Brain pericyte (primary cell): ENCODE measurements at places on chromosomes 5 and 9.

GRCh38 chr5:132008163-132008473 lies 3.3 kb downstream of the ACSL6 start:
- DNase-seq = no peak

DNA sequence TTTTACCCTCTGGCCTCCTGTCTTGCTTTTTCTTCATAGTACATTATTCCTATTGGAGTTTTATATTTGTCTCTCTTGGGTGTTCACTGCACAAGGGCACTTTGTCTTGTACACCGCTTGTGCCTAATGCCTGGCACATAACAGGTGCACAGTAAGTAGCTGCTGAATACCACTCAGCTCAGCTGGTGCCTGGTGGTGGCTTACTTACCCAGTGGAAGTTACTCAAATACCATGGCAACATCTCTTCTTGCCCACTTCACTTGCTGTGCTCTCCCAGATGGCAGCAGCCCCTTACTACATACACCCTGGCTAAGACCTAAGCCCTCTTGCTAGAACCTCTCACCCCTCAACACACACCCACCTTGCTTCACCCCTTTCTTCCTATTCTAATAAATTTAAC lies 11.3 kb upstream of the SKP1 start:
- DNase-seq = no peak

DNA sequence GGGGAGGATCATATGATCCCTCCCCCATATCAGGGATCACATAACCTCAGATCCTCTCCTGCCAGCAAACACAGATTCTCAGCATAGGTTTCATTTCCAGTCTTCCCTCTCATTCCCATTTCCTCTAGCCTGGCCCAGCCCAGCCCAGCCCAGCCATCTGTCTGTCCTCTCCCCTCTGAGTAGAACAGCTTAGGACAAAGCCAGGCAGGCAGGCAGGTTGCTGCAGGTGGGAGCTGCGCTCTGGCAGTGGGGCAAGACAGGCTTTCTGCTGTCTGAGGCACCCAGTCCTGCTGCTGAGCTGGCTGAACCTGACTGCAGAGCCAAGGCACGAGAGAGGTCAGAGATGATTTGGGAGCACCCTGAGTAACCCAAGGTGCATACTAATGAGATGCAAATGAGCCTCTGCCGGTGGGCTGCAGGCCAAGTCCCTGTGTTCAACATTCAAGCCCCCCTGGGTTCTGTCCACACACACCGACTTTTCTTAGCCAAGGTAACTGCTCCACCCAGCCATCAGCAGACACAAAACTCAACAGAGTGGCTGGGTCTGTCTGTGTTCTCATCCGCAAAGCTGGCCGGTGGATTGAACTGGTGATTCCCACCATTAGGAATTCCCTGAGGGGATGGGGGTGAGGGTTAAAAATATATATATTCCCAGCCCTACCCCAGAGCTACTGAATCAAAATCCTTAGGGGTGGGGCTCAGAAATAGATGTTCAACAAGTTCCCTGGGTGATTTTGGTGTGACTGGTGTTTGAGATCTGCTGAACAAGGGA lies 9.1 kb downstream of the FAT2 start:
- no peak for DNase-seq

DNA sequence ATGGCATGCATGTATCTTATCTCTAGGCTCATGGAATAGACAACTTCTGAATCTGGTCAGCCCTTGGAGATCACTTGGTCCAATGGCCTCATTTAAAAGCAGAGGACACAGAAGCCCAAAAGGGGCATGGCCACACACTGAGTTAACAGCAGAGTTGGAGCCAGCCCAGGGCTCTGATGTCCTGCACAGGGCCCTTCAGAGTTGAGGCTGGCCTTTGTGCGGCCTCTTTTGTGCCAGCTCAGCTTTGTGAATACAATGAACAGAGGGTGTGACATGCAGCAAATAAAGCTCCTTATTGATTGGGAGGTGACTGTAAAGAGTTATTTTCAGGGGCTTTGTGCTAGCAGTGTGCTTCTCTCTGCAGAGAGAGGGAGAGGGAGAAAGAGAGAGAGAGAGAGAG lies 150.1 kb upstream of the STK32A start:
- no peak for DNase-seq

GRCh38 chr5:125093776-125094175 lies 347.3 kb upstream of the ZNF608 start:
- no peak for DNase-seq

GRCh38 chr5:156378159-156378558 lies 51.2 kb downstream of the SGCD start:
- DNase-seq = no peak

GRCh38 chr5:146921225-146921624 lies 42.7 kb upstream of the PPP2R2B start:
- no peak for DNase-seq

DNA sequence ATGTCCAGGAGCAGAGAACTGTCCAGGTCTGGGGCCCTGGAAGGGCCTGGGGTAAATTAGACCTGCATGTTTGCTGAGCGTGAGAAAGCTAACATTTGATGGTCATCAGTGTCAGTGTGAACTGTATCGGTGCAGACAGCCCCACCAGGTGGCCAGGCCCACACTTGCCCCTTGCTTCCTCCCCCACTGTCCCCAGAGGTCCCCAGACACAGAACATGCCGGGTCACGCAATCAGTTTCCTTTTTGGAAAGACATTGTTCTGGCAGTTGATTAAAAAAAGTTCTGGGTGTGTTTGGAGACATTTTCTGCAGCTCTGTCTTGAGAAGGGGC lies 1.5 kb downstream of the NKD2 start:
- no peak for DNase-seq

GRCh38 chr5:119357808-119358529 lies 2.1 kb downstream of the TNFAIP8 start:
- DNase-seq = no peak

GRCh38 chr5:100186181-100186580 lies 349.0 kb upstream of the FAM174A start:
- no peak for DNase-seq

DNA sequence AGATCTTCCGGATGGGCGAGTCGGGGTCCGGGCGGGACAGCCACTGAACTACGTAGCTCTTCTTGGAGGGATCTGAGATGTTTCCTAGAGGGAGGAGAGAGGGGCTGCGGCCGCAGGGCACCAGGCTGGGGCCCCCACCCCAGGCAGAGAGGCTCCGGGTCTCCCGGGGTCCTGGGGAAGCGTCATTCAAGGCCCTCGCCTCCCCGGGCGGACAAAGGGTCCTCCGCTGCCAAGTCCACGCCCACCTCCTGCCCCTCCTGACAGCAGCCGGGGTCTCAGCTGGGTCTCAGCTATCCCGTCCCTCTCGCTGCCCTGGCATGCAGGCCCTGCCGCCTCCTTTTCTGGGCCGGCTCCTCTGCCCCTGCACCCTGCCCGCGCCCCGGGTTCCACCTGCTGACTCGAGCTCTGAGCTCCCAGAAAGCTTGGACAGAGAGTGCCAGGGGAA lies 61.5 kb downstream of the ZNF354C start:
- DNase-seq = no peak

- no peak for DNase-seq
These were observed 82.5 kb downstream of the ESM1 start for GRCh38 chr5:54902791-54903473.

- DNase-seq = no peak
These were observed 189.1 kb upstream of the CDH12 start for GRCh38 chr5:23042226-23042625.

- DNase-seq = no peak
These were observed 35.8 kb downstream of the SLC36A1 start for GRCh38 chr5:151483176-151483575.

- no peak for DNase-seq
These were observed 7.5 kb upstream of the RFK start for GRCh38 chr9:76401580-76402354.

DNA sequence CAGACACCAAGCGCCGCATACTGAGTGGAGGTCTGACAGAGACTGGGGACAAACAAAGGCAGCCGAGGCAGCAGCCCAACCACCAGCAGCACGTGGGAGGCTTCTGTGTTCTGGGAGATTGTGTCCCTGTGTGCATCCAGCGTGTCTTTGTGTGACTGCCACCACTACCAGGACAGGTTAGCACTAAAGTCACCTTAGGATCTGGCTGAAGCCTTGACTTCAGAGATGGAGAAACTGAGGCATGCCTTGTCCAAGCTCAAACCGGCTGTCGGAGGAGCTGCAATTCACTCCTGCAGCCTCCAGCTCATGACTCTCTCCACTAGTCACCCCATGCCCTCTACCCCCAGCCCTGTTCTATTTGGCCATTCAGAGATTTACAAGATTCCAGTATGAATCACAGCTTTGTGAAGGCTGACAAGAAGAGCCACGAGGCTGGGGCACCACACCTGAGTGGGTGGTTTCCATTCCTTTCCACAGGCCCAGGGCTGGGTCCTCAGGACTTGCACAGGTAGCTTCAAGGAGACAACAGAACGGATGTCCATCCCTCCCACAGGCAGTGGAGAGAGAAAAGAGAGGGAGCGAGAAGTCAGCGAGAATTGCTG lies 69.3 kb downstream of the SHB start:
- no peak for DNase-seq

- no peak for DNase-seq
These were observed 25.2 kb upstream of the ENTREP1 start for GRCh38 chr9:69299826-69300225.

DNA sequence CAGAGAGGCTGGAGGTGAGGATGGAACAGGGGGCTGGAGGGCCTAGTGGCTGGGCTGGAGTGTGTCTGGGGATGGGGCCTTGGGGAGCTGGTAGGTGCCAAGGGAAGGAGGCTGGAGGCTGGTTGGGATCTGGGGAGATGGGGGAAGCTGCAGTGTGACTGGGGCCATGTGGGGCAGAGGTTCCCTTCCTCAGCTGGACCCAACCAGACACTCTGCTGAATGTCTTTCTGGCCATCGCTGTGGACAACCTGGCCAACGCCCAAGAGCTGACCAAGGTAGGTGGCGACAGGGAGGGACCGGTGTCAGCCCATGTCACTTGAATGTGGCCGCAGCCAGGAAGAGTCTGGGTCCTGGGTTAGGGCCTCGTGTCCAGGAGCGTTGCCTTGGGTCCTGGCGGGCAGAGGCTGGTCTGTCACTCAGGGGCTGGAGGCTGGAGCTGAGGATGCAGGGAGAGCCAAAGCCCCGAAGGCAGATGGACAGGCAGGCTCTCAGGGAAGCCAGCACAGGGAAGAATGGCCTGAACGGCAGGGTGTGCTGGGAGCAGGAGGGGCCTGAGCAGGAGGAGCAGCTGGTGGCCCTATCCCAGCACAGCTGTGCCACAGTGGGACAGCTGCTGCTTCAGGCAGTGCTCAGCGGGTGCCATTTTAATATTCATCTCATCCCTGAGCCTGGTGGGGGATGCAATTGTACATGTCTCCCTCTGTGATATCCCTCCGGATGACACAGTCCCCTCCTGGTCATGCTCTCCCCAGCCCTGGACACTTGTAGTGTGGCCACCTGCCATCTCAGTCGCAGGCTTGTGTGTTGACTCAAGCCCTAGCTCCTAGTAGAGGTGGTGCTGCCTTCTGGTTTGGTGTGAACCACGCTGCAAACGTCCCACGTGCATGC lies 132.5 kb downstream of the CACNA1B start:
- DNase-seq = no peak

GRCh38 chr5:150519978-150520377 lies 12.0 kb downstream of the NDST1 start:
- DNase-seq = no peak

DNA sequence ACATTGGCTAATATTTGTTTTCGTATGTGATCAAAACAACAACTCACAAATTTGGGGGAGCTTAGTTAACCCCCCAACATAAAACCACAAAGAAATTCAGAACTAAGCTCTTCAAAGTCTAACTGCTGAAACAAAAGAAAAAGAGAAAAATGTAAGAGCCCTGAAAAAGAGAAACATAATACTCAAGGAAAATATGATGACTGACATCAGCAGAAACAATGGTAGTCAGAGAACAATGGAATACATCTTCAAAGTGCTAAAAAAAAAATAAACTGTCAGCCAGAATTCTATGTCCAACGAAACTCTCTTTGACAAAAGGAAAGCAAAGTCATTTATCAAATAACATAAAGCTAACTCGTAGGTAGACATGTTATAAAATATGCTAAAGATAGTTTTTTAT lies 566.3 kb upstream of the GRAMD2B start:
- no peak for DNase-seq

- no peak for DNase-seq
These were observed 91.0 kb downstream of the GAS1 start for GRCh38 chr9:86856259-86856658.

GRCh38 chr5:125149527-125149926 lies 403.1 kb upstream of the ZNF608 start:
- DNase-seq = no peak

- DNase-seq = no peak
These were observed 169.3 kb downstream of the FGF18 start for GRCh38 chr5:171588790-171589189.

DNA sequence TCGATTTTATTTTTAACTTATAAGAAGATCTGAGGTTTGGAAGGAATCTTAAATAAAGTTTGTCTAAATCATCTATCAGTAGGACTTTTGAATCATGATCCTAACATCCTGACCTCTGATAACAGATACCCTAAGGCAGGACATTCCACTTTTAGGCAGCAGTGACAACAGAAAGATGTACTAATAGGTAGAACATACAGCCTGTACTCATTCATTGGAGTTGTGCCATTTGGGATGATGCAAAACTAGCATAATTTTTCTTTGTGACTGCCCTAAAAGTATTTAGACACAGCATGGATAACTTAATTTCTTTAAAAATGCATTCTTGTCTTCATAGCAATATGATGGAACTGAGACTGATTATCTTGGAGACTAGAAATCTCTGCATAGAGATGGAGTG lies 39.7 kb downstream of the CDC42SE2 start:
- DNase-seq = no peak

GRCh38 chr5:168106008-168106761 lies 185.3 kb upstream of the WWC1 start:
- DNase-seq = no peak

DNA sequence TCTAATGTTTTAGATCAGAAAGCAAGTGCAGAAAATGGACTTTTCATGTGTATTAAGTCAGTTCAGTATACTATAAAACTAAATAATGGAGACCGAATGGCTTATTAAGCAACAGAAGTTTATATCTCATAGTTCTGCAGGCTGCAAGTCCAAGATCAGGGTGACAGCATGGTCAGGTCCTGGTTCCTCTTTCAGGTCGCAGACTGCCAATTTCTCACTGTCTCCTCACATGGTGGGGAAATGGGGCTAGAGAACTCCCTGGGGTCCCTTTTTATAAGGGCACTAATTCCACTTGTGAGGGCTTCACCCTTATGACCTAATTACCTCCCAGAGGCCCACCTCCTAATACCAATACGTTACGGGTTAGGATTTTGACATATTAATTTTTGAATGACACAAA lies 48.7 kb downstream of the RICTOR start:
- DNase-seq = no peak

- no peak for DNase-seq
These were observed 102.4 kb downstream of the VAV2 start for GRCh38 chr9:133889584-133890301.

- no peak for DNase-seq
These were observed 911 bp downstream of the ABLIM3 start for GRCh38 chr5:149141957-149142851.

DNA sequence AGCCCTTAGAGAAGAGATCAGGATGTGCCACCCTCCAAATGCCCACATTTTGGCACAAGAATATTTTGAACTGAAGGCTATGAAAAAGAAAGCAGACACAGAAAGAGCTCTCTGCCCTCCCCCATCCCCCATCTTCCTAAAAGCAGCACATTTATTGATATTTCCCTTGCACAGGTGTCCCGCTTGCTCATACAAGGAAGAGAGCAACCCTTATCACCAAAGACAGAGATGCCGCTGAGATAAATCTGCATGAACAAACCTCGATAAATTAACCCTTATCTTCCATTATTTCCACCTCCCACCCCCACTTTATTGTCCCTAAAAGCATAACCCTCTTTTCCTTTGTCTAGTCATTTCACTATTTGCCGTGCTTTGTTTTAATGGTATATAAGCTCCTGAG lies 1.8 kb downstream of the SLC28A3 start:
- DNase-seq = no peak

GRCh38 chr9:15176836-15177235 lies 130.2 kb downstream of the TTC39B start:
- no peak for DNase-seq
